ENCODE measurements at places on chromosomes 4 and X. TPM values are rescaled to one million over a fixed set of nuclear protein-coding genes. Genes with fewer than 3 reads are reported as not detected.

MAGEE1 gene
- 2.9 TPM for total RNA-seq

CA5B gene
- total RNA-seq = 3.6 TPM

TRAM1L1 gene
- 0.45 TPM for total RNA-seq

SYP gene
- 1.5 TPM for total RNA-seq

GRXCR1 gene
- not detected for total RNA-seq

CDS1 gene
- total RNA-seq = 0.55 TPM

FRMPD3 gene
- total RNA-seq = not detected

TXK gene
- total RNA-seq = 0.20 TPM

GPM6B gene
- total RNA-seq = 4.7 TPM

LGI2 gene
- total RNA-seq = 2.0 TPM

FAM120C gene
- 5.6 TPM for total RNA-seq

ADH1C gene
- total RNA-seq = 7.6 TPM

GAGE2A gene
- not detected for total RNA-seq

EDA2R gene
- total RNA-seq = 1.2 TPM

RHOXF2 gene
- not detected for total RNA-seq

NDUFC1 gene
- total RNA-seq = 246 TPM

BEX3 gene
- total RNA-seq = 147 TPM

LNX1 gene
- 9.1 TPM for total RNA-seq

ARAF gene
- total RNA-seq = 78.3 TPM

KLHL4 gene
- total RNA-seq = 0.92 TPM

STBD1 gene
- total RNA-seq = 26.9 TPM

GLUD2 gene
- total RNA-seq = 1.3 TPM

NLRP2B gene
- total RNA-seq = not detected

LRIT3 gene
- total RNA-seq = not detected

PAK3 gene
- 0.64 TPM for total RNA-seq

ACSL4 gene
- 33.0 TPM for total RNA-seq

BMX gene
- total RNA-seq = 1.5 TPM

FAM9C gene
- total RNA-seq = 1.2 TPM

ZMAT1 gene
- total RNA-seq = 4.5 TPM

YIPF7 gene
- total RNA-seq = 0.84 TPM

HHIP gene
- total RNA-seq = not detected

ASMT gene
- total RNA-seq = not detected

MEPE gene
- not detected for total RNA-seq

RHOXF2B gene
- not detected for total RNA-seq

WNK3 gene
- 0.92 TPM for total RNA-seq

KIT gene
- total RNA-seq = 1.4 TPM

ADAMTS3 gene
- 0.42 TPM for total RNA-seq

KLKB1 gene
- 1.1 TPM for total RNA-seq

KLB gene
- 0.12 TPM for total RNA-seq

HTN3 gene
- not detected for total RNA-seq

GPC4 gene
- 11.6 TPM for total RNA-seq
